Stimulated activated CD4-positive, alpha-beta T cell treated with anti-CD3 and anti-CD28 coated beads, Interleukin-4, amount 100 ng/mL, for 4 hours (primary cell): ENCODE measurements at places on chromosomes 4 and X.

GRCh38 chr4:76200771-76201231 lies 12.8 kb downstream of the SCARB2 start:
- DNase-seq, result no peak

- no peak for DNase-seq
Observed at GRCh38 chr4:118740869-118741268, 55.7 kb downstream of the METTL14 start.

DNA sequence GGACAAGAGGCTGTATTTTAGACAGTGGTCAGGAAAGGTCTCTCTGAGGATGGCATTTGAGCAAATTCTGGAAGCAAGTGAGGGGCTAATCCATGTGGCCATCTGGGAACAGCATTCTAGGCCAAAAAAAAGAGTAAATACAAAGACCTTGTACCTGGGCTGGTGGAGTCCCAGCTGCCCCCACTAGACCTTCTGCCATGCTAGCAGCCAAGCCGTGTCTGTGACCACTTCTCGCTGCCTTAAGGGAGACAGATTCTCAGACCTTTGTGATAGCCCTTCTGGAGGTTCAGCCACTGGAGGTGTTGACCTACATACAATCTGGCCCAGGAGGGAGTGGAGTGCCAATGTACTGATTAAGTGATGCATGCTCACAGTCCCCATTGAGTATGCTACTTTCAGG lies 506.2 kb downstream of the MID1IP1 start:
- no peak for DNase-seq

DNA sequence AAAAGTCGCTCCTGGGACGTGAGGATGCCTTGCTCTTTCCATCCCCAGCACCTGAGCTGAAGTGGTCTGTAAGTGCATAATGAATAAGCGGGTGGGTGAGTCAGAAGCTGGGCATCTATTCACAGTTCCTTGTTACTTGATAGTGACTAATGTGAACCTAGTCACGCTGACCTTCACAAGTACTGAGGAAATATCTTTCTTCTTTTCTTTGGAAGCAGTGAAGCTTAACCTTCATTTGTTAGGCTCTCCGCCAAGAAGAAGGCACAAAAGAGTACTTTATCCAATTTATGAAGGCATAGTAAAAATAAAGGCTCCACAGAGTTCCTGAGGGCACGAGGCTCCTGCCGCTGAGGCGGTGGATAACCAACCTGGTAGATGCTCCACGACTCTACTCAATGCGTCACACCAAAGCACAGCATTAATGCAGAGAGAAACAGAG lies 475.7 kb upstream of the SLIT2 start:
- no peak for DNase-seq

DNA sequence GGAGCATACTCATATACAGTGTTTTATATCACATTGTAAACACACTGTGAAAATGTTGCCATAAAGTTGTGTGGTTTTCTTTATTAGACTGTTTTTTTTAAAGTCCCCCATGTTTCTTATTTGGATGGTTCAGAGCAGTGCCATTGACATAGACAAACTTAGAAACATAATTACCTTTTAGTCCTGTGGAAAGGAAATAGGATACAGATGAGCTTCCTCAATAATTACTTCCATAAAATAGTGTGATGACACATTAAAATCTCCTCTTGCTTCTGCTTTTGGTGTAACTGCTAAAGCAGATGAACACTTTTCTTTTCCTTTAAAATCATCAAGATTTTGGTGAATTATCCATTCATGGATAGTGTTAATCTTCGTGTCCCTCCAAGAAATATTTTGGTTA lies 52.9 kb upstream of the LIMCH1 start:
- no peak for DNase-seq

GRCh38 chrX:57977992-57978391 lies 67.7 kb upstream of the ZXDA start:
- no peak for DNase-seq

- no peak for DNase-seq
Observed at GRCh38 chr4:47406408-47406807, 57.1 kb downstream of the COMMD8 start.

- no peak for DNase-seq
Observed at GRCh38 chrX:81280148-81280547, 78.2 kb downstream of the SH3BGRL start.

DNA sequence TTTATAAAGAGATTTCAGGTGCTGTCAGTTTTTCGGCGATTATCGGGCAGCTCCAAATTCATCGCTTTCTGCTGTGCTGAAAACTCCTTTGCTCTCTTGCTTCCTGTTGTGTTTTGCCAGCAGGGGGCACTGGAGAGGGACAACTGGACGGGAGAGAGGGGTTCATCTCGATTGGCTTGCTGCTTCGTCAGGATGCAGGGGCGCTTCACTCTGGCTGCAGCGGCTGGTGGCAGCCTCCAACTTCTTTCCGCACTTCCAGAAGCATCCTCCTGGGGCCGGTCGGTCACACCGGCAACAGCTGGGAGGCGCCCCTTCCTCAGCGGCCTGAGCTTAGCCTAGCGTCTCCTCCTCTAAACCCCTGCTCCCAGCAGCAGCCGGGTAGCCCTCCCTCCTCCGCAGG lies 29.5 kb downstream of the MSL3 start:
- DNase-seq, result peak; percentile 65

DNA sequence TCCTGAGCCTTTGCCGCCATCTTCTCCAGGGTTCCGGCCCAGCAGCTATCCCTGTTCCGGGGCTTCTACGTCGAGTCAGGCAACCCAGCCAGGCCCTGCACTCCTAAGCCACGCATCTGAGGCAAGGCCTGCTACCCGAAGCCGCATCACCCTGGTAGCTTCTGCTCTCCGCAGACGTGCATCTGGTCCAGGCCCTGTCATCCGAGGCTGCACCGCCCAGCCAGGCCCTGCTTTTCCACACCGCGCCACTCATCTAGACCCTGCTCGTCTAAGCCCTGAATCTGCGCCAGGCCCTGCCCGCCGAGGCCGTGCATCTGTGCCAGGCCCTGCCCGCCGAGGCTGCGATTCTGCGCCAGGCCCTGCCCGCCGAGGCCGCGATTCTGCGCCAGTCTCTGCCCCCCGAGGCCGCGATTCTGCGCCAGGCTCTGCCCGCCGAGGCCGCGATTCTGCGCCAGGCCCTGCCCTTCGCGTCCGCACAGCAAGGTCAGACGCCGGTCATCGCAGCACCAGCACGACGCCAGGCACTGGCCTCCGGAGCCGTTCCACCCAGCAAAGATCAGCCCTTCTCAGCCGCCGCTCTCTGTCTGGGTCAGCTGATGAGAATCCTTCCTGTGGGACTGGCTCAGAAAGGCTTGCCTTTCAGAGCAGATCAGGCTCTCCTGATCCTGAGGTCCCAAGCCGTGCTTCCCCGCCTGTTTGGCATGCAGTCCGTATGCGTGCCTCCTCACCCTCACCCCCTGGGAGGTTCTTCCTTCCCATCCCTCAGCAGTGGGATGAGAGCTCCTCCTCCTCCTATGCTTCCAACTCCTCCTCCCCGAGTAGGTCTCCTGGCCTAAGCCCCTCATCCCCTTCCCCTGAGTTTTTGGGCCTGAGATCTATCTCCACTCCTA lies 75.1 kb downstream of the NUDT10 start:
- no peak for DNase-seq

DNA sequence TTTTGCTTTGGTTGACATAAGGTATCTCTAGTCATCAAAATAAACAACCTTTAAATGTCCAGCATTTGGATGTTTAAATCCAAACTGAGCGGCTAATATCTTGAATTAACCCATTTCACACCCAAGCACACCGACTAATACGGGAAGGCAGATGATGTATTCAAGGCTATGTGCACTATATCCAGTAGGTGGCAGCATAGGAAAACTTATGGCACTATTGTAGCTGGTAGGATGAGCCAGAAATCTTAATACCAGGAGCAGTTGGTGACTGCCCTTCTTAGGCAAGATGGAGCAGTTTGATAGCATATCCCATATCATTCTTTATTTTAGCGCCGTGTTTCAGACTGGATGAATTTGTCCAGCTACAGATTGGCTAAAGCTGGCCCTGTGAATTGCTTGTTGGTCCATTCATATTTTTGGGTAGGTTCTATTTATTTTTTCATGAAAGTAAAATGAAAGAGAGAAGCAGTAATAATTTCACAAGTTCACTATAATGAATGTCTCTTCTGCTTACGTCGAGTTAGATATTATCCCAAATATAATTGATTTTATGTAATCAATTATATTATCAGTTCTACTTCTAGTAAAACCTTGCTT lies 24.4 kb downstream of the UCHL1 start:
- no peak for DNase-seq

DNA sequence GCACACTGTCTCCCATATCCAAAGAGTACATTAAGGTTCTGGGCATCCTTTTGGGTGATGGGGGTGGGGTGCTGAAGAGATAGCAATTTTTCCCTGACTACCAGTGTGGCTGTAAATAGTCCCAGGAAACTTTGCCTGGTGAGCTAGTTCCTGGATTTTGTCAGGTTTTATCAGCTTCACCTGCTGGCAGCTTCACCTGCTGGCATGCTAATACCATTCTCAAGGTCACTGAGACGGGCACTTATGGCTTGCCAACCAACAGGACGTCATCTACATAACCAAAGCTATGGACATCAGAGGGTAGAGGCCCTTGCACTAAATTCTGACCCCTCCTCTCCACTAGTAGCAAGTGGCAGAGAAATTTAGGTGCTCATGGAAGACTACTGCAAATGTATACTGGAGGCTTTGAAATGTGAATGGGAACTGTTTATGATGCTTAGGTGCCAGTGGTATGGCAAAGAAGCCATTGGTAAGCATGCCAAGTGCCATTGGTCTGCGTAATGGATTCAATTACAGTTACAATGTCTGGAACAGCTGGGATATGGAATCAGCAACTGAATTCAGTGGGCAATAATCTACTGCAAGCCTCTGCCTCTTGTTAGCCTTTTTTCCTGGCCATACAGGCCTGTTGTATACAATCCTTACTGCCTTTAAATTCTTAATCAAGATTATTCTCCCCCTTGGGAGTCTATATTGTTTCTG lies 71.6 kb upstream of the SH3RF1 start:
- no peak for DNase-seq

- DNase-seq, result no peak
Observed at GRCh38 chr4:78645853-78646757, 94.5 kb downstream of the ANXA3 start.

DNA sequence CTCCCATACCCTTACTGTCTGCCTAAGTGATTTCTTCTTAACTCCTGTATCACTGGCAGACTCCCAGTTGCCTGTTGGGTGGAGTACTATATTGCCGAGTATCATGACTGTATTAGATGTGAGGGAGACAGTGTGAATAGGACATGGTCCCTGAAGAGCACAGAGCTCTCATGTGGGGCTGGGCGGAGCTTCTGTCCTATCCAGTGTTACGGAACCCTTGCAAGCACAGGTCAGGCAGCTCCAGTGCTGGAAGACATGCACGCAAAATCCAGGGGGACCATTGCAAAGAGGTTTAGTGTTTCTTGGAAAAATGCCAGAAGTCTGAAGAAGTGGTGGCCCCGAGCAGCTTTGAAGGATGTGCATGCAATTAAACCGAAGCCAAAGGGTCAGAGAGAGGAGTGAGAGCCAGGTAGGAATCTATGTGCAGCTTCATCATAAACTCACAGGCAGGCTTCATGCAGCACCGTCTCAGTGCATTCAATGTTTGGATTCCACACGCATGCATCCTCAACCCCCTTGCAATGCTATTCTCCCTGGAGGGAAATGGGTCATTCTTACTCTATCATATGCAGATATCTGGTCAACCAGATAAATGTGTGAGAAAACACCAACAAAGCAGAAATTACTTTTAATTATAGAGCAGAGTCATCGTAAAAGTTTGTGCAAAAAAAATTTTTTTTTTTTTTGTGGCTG lies 49.7 kb upstream of the DHRSX start:
- no peak for DNase-seq

DNA sequence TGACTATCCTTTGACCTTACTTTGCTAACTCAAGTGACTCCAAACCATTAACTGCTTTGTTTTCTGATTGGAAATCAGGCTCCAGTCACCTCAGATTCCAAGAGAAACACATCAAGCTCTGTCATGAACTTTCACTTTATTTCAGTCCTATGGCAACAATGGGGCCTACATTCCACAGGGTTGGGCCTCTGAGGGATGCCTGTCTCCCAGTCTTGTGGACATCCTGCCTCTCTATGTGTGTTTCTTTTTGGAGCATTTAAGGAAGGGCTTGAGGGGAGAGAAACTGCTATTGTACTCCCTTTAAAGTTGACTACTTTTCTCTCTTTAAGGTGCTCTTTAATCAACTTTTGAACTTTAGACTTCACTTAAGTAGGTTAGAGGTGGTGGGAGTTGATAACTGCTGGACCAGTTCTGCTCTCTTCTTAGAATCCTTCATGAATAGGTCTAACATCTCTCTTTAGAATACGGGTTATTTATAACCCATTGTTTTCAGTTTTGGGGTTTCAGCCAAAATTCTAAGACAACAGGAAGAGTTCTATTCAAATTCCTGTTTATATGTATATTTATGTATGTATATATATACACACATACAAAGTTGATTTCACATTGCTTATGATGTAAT lies 274.3 kb upstream of the NR3C2 start:
- no peak for DNase-seq

GRCh38 chr4:188976644-188977115 lies 837.4 kb downstream of the TRIML1 start:
- DNase-seq, result no peak

- no peak for DNase-seq
Observed at GRCh38 chrX:30997411-30997810, 74.4 kb downstream of the FTHL17 start.

DNA sequence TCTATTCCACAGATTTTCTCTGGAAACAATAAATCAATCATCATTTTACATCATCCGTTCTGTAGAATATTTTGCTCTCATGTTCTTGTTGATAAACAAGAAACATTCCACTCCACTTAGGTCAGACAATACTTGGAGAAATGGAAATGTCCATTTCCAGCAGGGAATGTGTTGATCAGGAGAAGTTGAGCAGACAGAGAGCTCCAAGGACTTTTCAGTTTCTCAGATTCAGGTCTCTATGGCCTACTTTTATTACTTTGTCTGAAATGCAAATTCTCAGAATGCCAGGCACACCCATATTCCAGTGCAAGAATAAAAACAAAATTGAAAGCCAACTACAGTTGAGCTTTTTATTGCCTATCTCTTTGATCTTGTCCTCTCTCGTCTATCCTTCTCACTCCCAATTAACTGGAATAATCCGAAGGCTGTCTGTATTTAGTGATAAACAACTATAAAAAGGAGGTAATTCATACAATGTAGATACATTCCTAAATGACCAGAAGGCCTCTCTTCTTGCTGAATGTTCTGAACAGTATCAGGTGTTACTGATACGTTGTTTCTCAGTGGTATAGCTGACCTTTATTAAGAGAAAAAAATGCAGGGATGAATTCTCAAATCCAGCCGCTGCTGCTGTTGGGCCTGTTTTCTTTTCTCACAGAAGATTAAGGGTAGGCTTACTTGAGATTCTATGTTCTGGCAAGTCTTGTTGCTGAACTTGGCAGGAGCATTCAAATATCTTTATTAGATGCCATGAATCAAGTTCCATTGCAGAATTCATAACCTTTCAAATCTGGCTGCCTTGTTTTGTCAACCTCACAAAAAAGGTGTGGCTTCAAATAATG lies 72.1 kb downstream of the HPGD start:
- DNase-seq, result no peak
